Stimulated activated CD4-positive, alpha-beta T cell treated with anti-CD3 and anti-CD28 coated beads, Interleukin-12 subunit alpha, Interleukin-12 subunit beta, amount 100 ng/mL, for 48 hours (primary cell): ENCODE measurements at places on chromosomes 6 and 20.

DNA sequence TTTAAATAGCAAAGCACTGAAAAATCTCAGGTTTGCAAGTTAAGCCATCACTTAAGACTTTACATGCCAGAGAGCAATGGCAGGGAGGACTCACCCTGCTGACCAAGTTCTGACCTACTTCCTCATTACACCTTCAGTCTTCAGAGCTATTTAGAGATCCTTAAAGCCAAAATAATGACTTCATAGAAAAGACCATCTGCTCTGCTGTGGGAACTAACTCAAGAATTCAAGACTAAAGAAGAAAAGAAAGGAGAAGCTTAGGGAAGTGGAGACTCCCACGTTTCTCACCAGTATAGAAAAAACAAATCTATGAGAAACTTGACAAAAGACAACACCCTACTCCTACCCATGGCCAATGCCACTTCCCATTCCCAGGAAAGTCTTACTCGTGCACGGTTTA, 28.6 kb downstream of the XPO5 start:
- no peak for DNase-seq

DNA sequence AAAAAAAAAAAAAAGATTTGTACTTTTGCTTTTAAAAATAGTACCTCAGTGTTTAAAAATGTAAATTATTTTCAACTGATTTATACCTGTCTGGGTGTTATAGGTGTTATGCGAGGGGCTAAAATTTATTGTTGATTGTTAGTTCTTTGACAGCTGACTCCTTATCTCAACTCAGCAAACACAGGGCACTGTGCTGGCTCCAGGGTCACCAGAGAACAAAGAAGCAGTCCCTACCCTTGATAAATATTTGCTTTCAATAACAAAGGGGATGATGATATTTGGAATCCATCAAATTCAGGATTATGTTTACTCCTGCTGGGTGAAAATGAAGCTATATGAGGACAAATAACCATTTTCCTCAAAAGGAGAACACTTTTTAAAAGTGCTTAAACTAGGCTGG, 34.2 kb upstream of the KAT14 start:
- DNase-seq: no peak

- no peak for DNase-seq
These were observed 8.0 kb downstream of the PNISR start for GRCh38 chr6:99416892-99417767.

- DNase-seq: no peak
These were observed 1.5 kb downstream of the TFAP2A start for GRCh38 chr6:10413262-10413849.

GRCh38 chr20:17822039-17822438, 122.3 kb downstream of the BANF2 start:
- DNase-seq: no peak

GRCh38 chr6:62236784-62237183, 49.2 kb downstream of the KHDRBS2 start:
- DNase-seq: no peak

GRCh38 chr6:2899596-2899995, 3.5 kb downstream of the SERPINB9 start:
- peak; percentile 50 for DNase-seq

DNA sequence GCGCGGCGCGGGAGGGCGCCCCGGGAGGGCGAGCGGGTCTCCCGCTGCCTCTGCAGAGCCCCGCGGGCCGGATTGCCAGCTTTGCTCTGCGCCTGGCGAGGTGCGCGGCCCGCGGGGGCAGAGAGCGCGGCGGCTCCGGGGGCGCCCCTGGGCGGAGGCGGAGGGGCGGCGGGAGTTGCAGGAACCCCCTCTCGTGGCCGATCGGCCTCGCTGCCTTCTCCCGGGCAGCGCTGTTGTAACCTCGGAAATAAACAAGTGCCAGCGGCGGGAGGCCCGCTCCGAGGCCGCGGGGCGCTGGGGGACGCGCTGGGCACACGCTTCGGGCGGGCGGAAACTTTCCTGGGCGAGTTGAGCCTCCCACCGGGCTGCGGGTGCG, 1.2 kb downstream of the CDH4 start:
- no peak for DNase-seq

- DNase-seq: no peak
These were observed 9.6 kb downstream of the DSTN start for GRCh38 chr20:17579369-17580039.

DNA sequence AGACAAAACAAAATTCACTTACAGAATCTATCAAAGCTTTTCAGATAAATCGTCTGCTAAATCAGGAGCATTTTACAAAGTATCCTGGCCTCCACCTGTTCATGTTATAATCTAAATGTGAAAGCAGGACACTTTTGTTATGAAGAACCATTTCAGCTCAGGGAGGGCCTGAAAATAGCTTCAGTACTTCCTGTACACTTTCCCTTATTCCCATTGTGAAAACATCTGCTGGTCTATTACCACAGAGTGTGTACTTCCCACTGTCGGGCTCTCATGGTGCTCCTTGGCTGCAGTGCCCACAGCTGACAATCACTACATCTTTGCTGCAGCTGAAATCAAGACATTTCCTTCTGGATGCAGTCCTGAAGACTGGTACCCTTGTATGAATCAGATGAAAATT, 128.1 kb downstream of the OPRM1 start:
- DNase-seq: no peak

GRCh38 chr6:14240411-14241166, 123.0 kb downstream of the CD83 start:
- no peak for DNase-seq

DNA sequence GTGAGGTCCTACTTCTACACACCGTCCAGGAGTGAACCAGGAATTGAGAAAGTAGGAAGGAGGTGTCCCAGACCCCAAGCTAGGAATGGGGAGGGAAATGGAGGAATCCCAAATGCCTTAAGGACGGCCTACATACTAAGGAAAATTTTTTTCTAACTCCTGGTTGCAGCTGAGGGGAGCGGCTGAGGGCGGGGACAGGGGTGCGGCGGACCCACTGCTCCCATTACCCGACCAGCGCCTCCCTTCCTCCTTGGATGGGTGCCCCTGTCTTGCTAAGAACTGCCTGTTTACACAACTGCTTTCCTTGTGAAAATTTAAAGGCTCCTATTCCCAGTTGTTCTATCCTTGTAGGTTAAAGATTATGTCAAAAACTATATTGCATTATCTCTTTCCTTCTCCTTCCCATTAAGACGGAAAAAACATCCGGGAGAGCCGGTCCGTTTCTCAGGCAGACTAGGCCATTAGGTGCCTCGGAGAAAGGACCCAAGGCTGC, 699 bp upstream of the HSPA1B start:
- no peak for DNase-seq

GRCh38 chr6:162119341-162119740, 608.2 kb downstream of the PRKN start:
- DNase-seq: no peak

- no peak for DNase-seq
These were observed 7.8 kb downstream of the OR2A4 start for GRCh38 chr6:131693384-131693783.

- DNase-seq: no peak
These were observed 10.0 kb upstream of the TBX18 start for GRCh38 chr6:84774157-84774984.

GRCh38 chr6:4973982-4974745, 29.7 kb downstream of the RPP40 start:
- no peak for DNase-seq

DNA sequence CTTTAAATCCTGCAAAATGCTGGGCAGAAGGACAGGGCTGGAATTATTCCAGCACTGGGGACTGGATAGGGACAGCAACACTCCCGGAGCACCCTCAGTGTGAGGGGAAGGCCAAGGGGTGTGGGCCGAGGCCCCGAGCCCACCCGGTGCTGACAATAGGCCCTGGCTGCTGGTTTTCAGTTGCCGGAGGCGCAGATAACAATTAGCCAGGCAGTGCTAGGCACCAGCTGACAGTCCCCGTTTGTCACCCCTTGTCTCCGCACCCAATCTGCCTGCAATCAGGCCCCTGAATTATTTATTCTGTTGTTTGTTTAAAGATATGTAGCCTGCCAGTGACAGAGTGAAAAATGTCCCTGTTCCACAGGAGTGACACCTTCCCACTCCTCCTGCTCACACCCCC, 120.0 kb downstream of the GRM4 start:
- no peak for DNase-seq

DNA sequence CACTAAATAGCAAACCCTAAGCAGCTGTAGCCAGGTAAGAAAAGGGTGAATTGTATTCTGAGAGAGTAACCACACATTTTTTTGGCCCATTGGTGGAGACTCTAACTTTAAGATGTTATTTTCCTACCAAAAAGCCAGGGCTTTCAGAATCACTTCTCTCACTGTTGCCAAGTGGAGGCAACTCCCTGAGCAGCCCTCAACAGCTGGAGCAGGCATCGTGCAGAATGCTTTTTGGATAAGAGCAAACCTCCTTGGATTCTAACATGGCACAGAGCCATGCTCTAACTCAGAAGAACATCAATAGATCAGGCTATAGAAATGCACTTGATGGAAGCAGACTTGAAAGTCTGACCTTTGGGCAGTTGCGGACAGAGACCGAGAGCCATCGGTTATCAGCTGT, 722.2 kb upstream of the CHD6 start:
- no peak for DNase-seq
